ENCODE measurements at places on chromosomes 12 and 14. TPM values are rescaled to one million over a fixed set of nuclear protein-coding genes. Genes with fewer than 3 reads are reported as not detected.

The CIROP gene
- not detected for total RNA-seq

The SOAT2 gene
- not detected for total RNA-seq

The IL22 gene
- total RNA-seq: not detected

The ZDHHC22 gene
- total RNA-seq: not detected

The KLRG1 gene
- total RNA-seq: 1.9 TPM

- no peaks in the 10 kb centered on the region for H3K36me3 ChIP-seq
- H3K27ac ChIP-seq: no peak overlapping the region
- H3K27me3 ChIP-seq: no peaks in the 10 kb centered on the region
- no peak overlapping the region for H3K4me3 ChIP-seq
Observed at GRCh38 chr14:80213602-80214001, 2.3 kb upstream of the DIO2 start.

DNA sequence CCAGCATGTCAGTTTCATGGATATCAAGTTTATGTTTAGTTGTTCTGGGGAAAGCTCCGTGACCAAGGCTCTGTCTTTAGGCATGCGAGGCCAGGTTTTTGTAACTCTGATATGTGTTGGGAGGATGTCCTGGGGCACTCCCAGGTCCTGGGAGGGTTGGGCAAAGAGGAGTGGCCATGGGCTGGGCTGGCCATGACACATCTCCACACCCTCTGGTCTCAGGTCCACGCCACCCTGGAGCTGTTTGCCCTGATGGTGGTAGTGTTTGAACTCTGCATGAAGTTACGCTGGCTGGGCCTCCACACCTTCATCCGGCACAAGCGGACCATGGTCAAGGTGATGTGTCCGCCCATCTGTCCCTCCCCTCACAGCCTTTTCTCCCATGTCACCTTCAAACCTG lies 46.4 kb downstream of the TPCN1 start:
- peaks cover 38% of the 10 kb centered on the region for H3K36me3 ChIP-seq
- peaks cover 14% of the 10 kb centered on the region for H3K4me1 ChIP-seq
- H3K4me3 ChIP-seq: no peak overlapping the region
- DNase-seq: no peak
- no peak overlapping the region for H3K27ac ChIP-seq

- H3K4me1 ChIP-seq: peaks cover 6% of the 10 kb centered on the region
- H3K27me3 ChIP-seq: no peaks in the 10 kb centered on the region
- peak overlapping the region; percentile 92 for H3K27ac ChIP-seq
- DNase-seq: peak; percentile 13
- H3K36me3 ChIP-seq: peaks cover 2% of the 10 kb centered on the region
Observed at GRCh38 chr12:3200814-3201233, 123.6 kb downstream of the TSPAN9 start.

GRCh38 chr12:27257104-27257843 lies 13.2 kb downstream of the STK38L start:
- no peak overlapping the region for H3K27ac ChIP-seq
- no peaks in the 10 kb centered on the region for H3K36me3 ChIP-seq
- H3K4me3 ChIP-seq: no peak overlapping the region
- no peak for DNase-seq
- H3K4me1 ChIP-seq: peaks cover 37% of the 10 kb centered on the region

DNA sequence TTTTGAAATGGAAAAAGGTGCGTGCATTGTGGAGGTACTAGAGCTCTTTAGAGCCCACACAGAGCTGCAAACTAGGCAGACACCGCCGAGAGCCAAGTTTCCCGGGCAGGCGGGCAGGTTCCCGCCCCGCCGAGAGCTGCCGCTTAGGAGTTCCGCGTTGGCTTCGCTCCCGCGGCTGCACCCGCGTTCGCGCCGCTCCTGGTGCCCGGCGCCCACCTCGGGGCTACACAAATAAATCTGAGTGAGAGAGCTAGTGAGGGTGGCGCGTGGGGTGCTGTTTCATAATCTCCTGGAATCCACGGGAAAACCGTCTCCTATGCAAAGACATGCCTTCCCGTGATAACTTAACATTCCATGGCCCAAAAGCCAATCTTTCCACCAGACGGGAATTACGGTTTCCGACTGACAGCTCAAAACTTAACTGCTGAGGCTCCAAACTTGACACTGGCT lies 645 bp downstream of the KITLG start:
- peak overlapping the region; percentile 88 for H3K4me3 ChIP-seq
- no peaks in the 10 kb centered on the region for H3K27me3 ChIP-seq
- H3K36me3 ChIP-seq: no peaks in the 10 kb centered on the region
- DNase-seq: peak; percentile 63

DNA sequence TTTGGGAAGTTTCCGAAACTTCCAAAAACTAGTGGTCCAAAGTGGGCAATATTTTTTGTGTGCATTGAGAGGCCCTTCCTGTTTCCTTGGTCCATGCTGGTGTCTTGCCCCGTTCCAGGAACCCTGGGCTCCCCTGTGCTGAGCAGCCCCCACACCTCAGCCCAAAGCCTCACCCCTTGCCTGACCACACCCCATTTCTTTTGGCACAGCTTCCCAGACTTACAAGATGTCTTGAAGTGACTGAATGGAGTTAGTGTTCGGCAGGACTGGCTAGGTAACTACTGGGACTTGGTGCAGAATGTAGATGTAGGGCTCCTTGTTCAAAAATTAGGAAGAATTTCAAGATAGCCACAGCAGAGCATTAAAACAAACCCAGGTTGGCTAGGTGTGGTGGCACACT lies 68.6 kb downstream of the ETV6 start:
- no peak overlapping the region for H3K4me3 ChIP-seq
- DNase-seq: no peak
- H3K27ac ChIP-seq: no peak overlapping the region
- peaks cover 4% of the 10 kb centered on the region for H3K4me1 ChIP-seq
- H3K27me3 ChIP-seq: no peaks in the 10 kb centered on the region

DNA sequence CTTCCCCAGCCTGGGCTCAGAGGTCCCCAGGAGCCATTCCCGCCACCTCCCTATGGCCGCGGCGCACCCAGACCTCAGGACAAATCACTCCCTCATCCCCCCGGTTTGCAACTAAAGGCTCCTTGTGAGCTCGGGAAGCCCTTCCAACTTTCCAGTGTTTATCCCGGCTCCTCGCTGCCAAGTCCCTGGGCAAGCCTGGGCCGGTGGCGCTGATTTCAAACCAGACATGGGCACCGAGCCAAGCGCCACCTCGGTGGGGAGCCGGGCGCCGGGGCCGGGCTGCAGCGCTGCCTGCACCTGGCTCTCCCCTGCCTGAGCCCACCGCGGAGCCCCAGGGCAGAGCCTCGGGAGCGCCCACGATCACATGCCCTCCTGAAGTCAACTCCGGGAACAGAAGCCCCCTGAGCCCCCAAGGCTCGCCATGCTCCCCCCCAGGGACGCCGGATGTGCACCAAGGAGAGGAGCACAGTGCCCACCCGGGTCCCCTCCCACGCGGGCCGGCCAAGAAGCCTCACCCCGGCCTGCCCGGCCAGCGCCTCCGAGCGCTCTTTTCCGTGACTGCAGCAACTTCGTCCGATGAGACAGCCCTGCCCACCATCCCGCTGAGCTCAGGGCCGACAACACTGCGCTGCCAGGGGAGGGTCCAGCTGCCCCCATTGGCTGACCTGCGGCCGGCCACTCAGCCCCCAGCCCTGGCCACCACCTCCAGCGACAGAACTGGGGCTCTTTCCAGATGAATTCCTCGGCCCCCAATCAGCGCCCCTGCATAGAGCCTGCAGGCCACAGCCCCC lies 50.0 kb downstream of the NCOR2 start:
- H3K27ac ChIP-seq: peak overlapping the region; percentile 89
- no peak overlapping the region for H3K4me3 ChIP-seq
- H3K36me3 ChIP-seq: peaks cover 5% of the 10 kb centered on the region
- no peaks in the 10 kb centered on the region for H3K27me3 ChIP-seq
- peaks cover 38% of the 10 kb centered on the region for H3K4me1 ChIP-seq
- DNase-seq: peak; percentile 82

DNA sequence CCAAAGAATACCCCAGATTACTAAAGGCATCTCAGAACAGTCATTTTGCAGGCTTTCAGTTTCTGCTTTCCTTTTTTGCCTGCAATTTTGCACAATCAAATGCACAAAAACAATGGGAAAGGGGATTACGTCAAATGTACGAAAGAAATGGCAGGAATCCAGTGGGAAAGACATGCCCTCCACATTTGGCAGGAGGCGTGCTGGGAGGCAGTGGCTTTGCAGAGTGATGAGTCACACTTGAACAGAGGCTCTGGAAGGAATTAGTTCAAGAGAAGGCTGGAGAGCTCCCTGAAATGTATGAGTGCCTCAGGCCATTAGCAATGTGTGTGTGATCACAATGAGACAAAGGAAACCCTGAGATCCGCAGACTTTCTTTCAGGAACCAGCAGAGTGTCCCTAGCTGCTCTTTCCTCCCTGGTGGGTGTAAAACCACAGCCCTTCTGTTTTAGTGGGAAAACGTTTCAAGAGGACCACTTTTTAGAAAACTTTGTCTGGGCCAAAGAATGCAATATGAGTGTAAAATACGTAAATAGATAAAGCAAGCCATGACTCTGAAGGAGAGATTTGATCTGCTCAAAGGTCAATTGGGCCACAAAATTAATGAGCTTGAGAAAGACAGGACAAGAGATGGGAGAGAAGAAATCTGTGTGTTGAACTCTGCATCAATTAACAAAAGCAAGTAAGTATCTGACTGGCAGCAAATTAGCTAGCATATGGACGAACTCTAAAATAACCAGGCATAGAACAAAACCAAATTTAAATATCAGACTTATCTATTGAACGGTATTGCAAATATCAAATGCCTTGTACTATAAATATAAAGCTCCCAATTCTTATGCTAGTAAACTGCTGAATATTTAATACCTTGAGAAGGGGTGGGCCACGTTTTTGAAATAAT lies 155.4 kb upstream of the PDE3A start:
- no peak overlapping the region for H3K4me3 ChIP-seq
- H3K36me3 ChIP-seq: no peaks in the 10 kb centered on the region
- no peaks in the 10 kb centered on the region for H3K27me3 ChIP-seq
- DNase-seq: peak; percentile 85
- peak overlapping the region; percentile 92 for H3K27ac ChIP-seq

- peak; percentile 45 for DNase-seq
- H3K27me3 ChIP-seq: no peaks in the 10 kb centered on the region
- peaks cover 4% of the 10 kb centered on the region for H3K4me1 ChIP-seq
- H3K27ac ChIP-seq: no peak overlapping the region
- no peaks in the 10 kb centered on the region for H3K36me3 ChIP-seq
Observed at GRCh38 chr14:63470962-63471793, 72.0 kb downstream of the PPP2R5E start.

DNA sequence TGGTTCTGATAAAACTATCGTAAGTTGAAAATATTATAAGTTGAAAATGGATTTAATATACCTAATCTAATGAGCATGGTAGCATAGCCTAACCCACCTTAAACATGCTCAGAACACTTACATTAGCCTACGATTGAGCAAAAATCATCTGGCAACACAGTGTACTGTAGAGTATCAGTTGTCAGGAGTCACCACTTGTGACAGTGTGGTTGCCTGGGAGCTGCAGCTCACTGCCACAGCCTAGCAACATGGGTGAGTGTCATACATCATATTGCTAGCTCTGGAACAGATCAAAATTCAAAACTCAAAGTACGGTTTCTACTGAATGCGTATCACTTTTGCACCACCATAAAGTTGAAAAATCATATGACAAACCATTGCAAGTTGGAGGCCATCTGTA lies 203.5 kb downstream of the ATXN7L3B start:
- H3K4me3 ChIP-seq: no peak overlapping the region
- H3K27ac ChIP-seq: no peak overlapping the region
- H3K4me1 ChIP-seq: no peaks in the 10 kb centered on the region
- no peak for DNase-seq
- H3K27me3 ChIP-seq: no peaks in the 10 kb centered on the region

- no peak overlapping the region for H3K27ac ChIP-seq
- DNase-seq: no peak
- no peaks in the 10 kb centered on the region for H3K27me3 ChIP-seq
- H3K36me3 ChIP-seq: peaks cover 62% of the 10 kb centered on the region
- no peaks in the 10 kb centered on the region for H3K4me1 ChIP-seq
Observed at GRCh38 chr12:6860942-6861341, 6.4 kb upstream of the TPI1 start.

DNA sequence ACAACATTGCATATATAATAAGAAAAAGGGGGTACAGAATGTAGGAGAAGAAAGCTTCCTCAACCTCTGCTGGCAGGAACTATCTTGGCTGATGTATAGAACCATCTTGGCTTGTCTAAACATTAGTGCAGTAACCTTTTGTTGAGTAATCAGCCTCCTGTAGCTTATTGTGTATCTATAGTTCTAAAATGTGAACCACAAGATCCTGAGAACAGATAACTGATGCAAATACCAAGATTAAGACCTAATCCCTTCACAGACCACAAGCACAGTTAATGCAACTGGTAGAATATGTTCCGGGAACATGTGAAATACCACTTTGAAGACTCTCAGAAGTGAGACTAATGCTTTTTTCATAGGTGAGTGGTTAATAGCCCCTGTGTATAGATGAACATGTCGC lies 50.7 kb upstream of the KCNC2 start:
- peaks cover 6% of the 10 kb centered on the region for H3K4me1 ChIP-seq
- no peaks in the 10 kb centered on the region for H3K36me3 ChIP-seq
- no peak overlapping the region for H3K4me3 ChIP-seq

DNA sequence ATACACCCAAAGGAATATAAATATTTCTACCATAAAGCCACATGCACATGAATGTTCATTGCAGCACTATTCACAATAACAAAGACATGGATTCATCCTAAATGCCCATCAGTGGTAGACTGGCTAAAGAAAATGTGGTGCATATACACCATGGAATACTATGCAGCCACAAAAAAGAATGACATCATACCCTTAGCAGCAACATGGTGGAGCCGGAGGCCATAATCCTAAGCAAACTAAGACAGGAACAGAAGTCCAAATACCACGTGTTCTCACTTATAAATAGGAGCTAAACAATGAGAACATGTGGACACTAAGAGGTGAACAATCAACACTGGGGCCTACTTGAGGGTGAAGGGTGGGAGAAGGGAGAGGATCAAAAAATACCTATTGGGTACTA lies 198.5 kb downstream of the BMP4 start:
- H3K27me3 ChIP-seq: no peaks in the 10 kb centered on the region
- H3K4me3 ChIP-seq: no peak overlapping the region
- no peak for DNase-seq
- H3K27ac ChIP-seq: no peak overlapping the region
- H3K4me1 ChIP-seq: no peaks in the 10 kb centered on the region

- H3K4me1 ChIP-seq: no peaks in the 10 kb centered on the region
- H3K4me3 ChIP-seq: no peak overlapping the region
- no peak overlapping the region for H3K27ac ChIP-seq
- no peaks in the 10 kb centered on the region for H3K27me3 ChIP-seq
- H3K36me3 ChIP-seq: peaks cover 10% of the 10 kb centered on the region
Observed at GRCh38 chr12:50182461-50182860, 15.3 kb upstream of the CERS5 start.

GRCh38 chr12:57370696-57371095 lies 60.1 kb downstream of the R3HDM2 start:
- H3K36me3 ChIP-seq: no peaks in the 10 kb centered on the region
- H3K4me3 ChIP-seq: no peak overlapping the region
- peaks cover 6% of the 10 kb centered on the region for H3K4me1 ChIP-seq
- H3K27ac ChIP-seq: no peak overlapping the region

GRCh38 chr12:43281563-43281962 lies 270.4 kb downstream of the ADAMTS20 start:
- DNase-seq: no peak
- peaks cover 2% of the 10 kb centered on the region for H3K4me1 ChIP-seq
- H3K4me3 ChIP-seq: no peak overlapping the region
- no peak overlapping the region for H3K27ac ChIP-seq
- H3K27me3 ChIP-seq: no peaks in the 10 kb centered on the region
